ENCODE measurements at places on chromosomes 16 and 17. TPM values are rescaled to one million over a fixed set of nuclear protein-coding genes. Genes with fewer than 3 reads are reported as not detected.

The CTRB2 gene
- total RNA-seq, result 2.3 TPM

- no peak for DNase-seq
These were observed 21.0 kb upstream of the ITGAX start for GRCh38 chr16:31333686-31334649.

DNA sequence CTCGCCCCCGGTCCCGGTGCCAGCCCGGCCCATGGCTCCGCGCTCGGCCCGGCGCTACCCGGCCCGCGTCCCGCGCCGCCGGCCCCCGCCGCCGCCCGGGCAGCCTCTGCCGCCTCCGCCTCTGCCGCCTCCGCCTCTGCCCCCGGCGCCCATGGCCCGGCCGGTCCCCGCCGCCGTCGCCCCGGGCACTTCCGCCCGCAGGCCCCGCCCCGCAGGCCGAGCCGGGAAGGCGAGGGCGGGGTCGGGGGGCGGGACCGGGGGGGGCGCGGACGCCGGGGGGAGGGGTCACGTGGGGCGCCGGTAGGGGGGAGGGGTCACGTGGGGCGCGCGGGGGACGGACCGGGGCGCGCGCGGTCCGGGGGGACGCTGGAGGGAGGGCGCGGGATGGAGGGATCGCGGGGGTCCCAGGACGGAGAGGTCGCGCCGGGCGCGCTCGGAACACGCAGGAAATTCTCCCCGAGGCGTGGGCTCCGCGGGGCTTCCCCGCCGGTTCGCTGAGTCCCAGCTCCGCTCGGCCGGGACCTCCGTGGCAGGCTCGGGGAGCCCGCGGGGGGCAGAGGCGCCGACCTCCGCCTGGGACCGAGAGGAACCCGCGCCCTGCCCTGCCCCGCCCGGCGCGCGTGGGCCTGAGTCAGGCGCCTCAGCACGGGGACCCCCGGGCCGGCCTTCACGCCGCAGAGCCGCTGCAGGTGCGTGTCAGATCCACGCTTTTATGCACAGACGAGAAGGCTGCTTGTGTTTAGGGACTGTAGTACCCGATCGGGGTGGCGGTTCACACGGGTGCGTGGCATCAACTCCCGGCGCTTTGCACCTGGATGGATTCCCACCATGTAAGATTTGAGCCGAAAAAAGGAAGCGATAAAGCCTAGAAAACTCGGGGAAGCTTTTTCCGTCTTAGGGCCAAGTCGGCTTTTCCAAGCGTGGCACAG is at the start of gene PGAP6:
Gene PGAP6, minus strand, starts transcription at position 190 of the 929 bp plus-strand sequence. Its CDS starts 157 bp downstream, at position 33.
- peak; percentile 69 for DNase-seq

The HOXB6 gene
- total RNA-seq, result 22.9 TPM

The WFDC1 gene
- total RNA-seq, result 0.43 TPM

The EVI2B gene
- 2.2 TPM for total RNA-seq

DNA sequence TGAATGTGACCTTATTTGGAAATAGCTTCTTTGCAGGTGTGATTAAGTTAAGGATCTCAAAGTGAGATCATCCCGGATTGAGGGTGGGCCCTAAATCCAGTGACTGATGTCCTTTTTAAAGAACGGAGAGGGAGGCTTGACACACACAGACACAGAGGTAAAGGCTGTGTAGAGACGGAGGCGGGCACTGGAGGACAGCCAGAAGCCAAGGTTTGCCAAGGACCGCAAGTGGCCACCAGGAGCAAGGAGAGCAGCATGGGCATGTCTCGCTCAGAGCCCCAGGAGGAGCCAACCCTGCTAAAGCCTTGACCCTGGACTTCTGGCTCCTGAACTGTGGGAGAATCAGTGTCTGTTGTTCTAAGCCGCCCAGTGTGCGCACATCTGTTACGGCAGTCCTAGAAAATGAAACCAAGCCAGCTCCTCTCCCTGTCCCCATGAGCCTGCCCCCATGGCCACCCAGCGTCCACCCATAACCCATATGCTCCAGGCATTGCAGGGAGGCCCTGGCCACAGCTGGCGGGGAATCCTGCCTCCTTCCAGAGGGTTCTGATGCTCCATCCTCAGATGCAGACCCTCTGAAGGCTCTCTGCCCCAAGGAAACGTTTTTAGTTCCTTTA is 15.2 kb downstream of the CNGB1 start:
- peak; percentile 24 for DNase-seq

DNA sequence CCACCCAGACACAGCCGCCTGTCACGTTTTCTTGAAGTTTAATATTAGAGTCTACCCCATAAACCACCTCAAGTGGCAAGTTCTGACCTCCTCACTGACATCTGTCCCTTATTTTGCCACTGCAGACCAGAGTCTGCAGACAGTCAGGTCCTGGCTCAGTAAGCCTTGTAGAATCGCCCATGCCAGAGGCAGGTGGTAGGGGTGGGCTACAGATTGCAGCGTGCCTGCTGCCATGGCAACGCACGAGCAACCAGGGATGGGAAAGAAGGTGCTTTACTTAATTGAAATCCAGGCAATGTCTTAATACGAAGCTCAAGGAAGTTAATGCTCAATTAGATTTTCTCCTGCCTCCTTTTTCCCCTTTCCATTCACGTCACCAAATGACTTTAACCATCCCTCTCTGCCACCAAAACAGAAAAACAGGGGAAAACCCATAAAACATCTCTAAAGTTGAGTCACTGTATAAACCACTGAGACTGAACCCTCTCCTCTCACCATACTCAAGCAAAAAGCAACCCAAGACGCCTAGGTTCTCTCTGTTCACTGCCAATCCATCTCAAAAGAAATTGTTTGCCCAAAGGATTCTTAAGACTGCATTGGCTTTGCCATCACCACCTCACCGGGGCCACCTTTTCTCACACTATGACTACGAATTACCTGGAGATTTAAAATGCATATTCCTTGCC is 228.8 kb downstream of the SLC39A11 start:
- DNase-seq, result no peak

DNA sequence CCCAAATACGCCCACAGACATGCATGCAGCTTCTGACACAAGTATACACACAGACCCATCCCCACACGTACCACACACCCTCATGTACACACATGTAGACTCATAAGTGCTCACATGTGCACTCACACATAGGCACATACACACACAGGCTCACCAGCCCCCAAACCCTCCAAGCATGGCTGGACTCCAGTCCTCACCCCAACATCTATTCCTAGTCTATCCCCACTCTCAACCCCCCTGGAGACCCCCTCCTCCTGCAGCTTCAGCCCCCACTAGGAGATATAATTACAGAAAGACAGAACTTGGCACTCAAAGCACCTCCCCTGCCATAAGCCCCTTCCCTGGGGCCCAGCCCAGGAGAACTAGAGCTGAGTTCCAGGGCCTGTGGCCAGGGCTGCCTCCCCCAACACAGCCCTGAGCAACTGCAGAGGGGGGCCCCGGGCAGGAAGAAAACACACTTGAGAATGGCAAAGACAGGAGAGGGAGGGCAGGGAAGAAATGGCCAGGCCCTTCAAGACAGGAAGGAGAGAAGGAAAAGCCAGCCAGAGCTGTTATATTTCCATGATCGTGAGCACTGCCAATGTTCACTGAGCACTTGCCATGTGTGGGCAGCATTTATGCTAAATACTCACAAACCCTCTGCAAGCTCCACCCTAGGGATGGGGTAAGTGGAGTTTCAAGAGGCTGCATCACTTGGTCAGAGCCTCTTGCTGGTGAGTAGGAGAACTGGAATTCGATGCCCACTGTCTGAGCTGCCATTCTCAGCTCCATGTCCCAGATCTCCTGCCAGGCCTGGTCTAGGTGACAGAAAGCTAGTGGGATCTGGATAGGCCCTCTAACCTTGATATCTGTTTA is 224.5 kb downstream of the ZNF423 start:
- no peak for DNase-seq

DNA sequence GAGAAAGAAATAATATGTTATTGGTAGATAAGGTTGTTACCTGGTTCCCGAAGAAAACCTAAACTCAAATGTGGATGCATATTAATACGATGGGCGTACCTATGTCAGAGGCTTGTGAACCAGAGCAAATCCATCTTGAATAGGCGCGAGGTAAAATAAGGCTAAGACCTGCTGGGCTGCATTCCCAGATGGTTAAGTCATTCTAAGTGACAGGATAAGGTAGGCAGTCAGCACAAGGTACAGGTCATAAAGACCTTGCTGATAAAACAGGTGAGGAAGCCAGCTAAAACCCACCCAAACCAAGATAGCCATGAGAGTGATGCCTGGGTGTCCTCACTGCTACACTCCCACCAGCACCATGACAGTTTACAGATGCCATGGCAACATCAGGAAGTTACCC is 1400.1 kb downstream of the CDH8 start:
- DNase-seq, result no peak

- no peak for DNase-seq
These were observed 9.2 kb downstream of the MPV17L start for GRCh38 chr16:15404792-15405191.

The SLC47A1 gene
- 2.2 TPM for total RNA-seq

The OR1F1 gene
- not detected for total RNA-seq

GRCh38 chr16:65500007-65500406 is 378.1 kb upstream of the CDH11 start:
- DNase-seq, result no peak

DNA sequence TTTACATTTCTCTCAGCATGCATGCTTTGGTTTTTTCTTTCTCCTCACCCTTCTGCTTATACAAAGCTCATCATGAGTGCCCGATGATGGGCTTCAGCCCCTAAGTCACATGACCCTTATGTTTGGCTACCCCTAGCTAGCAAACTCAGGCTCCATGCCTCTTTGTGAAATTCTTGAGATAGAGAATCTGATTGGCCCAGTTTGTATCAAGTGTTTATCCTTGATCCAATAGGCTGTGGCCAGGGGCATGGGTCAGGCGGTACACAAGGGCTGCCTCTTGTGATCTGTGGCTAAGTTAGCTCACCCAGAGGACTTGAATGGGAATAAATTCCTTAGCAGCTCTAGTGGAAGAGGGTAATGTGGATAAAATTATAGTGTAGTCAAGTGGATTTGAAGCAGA is 11.5 kb upstream of the TOX3 start:
- DNase-seq, result no peak

- peak; percentile 98 for DNase-seq
These were observed at the start of gene SMIM5 for GRCh38 chr17:75632863-75633485. Gene SMIM5 (plus strand): TSS chr17:75633434. CDS start chr17:75640202, 6,768 bp downstream.

The CACNA1G gene
- 0.10 TPM for total RNA-seq

- DNase-seq, result no peak
These were observed 218.0 kb downstream of the SEC14L1 start for GRCh38 chr17:77358801-77359200.

DNA sequence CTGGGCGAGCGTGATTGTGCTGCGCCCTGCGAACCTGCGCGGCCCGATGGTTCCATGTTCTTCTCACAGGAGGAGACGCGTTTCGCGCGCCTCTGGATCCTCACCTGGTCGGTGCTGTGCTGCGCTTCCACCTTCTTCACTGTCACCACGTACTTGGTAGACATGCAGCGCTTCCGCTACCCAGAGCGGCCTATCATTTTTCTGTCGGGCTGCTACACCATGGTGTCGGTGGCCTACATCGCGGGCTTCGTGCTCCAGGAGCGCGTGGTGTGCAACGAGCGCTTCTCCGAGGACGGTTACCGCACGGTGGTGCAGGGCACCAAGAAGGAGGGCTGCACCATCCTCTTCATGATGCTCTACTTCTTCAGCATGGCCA is 1.0 kb downstream of the FZD2 start:
- DNase-seq, result no peak

- no peak for DNase-seq
These were observed 503.3 kb upstream of the CDH5 start for GRCh38 chr16:65863236-65863635.

DNA sequence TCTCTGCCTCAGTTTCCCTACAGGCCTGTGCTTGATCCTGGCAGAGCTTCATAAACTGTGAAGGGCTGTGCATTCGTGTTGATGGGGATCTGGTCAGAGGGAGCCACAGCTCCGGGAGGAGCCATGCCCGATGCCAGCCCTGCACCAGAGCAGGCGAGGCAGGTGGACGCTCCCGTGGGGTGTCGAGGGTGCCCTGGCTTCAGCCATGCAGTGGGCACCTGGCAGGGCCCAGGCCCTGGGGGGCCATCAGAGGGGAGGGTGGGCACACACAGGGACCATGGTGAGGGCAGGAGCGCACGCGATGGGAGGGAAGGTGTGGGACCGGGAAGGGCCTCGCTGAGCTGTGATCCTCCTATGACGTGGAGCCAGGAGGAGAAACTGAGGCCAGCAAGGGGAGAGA is 22.0 kb downstream of the ZFPM1 start:
- DNase-seq, result no peak

DNA sequence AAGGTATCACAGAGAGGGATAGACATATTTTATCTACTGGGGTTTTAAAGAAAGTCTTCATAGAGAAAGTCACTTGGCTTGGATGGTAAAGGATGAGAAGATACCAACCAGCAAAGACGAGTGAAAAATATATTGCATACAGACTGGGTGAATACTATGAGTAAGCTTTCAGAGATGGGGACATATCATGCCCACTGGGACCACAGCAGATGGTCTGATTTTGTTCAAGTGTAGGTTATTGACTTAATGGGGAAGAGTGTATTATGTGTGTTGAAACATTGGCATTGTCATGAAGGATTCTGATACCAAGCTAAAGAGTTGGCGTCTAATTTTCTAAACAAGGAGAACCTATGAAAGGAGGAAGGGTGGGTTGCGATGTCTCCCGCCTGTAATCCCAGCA is 13.8 kb upstream of the MMD start:
- no peak for DNase-seq

- DNase-seq, result no peak
These were observed 3.6 kb downstream of the ZACN start for GRCh38 chr17:76082326-76083251.

DNA sequence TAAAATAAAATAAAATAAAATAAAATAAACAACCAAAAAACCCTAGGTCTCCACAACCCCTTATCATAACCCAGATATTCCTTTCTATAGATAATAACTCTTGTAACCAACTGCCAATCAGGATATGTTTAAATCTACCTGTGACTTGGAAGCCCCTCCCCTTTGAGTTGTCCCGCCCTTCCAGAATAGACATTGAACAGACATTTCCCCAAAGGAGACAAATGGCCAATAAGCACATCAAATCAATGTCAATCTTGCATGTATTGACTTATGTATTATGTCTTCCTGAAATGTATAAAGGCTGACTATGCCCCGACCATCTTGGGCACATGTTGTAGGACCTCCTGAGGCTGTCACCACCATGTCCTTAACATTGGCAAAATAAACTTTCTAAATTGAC is 1.5 kb upstream of the MAPK7 start:
- DNase-seq, result no peak

DNA sequence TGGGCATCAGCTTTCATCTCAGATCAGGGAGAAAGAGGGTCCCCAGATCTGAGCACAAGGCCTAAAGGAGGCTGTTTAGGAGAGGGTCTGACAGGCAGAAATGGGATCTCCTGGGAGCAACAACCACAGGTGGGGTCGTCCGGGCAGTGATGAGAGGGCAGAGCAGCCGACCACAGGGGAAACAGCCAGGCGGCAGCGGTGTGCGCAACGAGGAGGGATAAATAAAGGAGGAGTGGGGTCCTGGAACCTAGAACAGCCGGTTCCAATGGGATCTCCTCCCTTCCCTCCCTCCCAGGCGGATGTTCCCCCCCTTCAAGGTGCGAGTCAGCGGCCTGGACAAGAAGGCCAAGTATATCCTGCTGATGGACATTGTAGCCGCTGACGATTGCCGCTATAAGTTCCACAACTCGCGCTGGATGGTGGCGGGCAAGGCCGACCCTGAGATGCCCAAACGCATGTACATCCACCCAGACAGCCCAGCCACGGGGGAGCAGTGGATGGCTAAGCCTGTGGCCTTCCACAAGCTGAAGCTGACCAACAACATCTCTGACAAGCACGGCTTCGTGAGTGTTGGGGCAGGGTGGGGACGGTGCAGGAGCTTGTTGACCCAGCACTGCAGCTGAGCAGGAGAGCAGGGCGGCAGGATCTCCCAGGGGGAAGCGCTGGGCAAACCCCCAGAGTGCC is 1.9 kb downstream of the TBX2 start:
- DNase-seq, result no peak

GRCh38 chr16:85357924-85358505 is 245.7 kb upstream of the CIBAR2 start:
- DNase-seq, result no peak

- peak; percentile 74 for DNase-seq
These were observed 369.2 kb downstream of the CDH13 start for GRCh38 chr16:82995924-82996441.
